ENCODE measurements at places on chromosomes 16 and 17.

GRCh38 chr16:86427433-86427851, 82.9 kb upstream of the FOXF1 start:
- DNase-seq, result no peak

DNA sequence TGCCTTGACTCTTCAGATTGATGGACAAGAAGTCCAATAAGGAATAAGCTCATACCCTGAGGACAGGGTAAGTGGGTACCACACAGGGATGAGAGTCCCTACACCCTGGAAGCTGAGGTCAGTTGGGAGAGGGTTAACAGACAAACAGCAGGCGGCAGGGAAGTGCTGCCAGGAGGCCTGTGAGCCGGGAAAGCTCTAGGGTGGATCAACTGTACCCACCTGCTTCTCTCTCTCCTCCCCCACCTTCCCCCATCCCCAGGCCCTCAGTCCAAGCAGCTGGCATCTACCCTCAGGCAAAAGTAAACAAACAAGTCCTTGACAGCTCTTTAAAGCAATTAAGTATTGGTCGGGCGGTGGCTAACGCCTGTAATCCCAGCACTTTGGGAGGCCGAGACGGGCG, 20.7 kb upstream of the MYLK3 start:
- no peak for DNase-seq

DNA sequence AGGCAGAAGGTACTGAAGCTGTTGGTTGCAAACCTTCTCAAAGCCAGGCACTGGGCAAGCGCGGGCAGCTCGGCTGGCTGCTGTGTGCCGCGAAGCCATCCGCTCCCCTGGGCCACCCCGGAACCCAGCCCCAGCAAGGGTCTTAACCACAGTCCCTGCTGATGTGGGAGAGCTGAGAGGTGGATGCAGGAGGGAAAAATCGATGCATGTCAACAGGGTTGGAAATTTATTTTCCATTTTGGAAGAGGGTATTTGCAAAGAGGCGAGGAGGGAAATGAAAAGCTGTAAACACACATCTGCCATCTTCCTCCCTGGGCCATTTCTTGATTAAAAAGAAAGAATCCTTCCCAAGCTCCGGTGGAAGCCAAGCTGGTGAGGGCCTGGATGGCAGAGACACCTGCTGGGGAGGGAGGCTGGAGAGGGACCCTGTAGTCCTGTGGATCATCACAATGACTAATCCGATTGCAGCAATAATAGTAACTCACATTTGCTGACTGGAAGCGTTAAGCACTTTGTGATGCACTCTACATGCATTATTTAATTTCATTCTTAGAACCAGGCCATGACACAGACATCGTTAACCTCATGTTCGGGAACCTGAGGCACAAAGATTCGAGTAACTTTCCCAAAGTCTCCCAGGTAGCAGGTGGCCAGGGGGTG, 13.9 kb upstream of the TBX2 start:
- no peak for DNase-seq

DNA sequence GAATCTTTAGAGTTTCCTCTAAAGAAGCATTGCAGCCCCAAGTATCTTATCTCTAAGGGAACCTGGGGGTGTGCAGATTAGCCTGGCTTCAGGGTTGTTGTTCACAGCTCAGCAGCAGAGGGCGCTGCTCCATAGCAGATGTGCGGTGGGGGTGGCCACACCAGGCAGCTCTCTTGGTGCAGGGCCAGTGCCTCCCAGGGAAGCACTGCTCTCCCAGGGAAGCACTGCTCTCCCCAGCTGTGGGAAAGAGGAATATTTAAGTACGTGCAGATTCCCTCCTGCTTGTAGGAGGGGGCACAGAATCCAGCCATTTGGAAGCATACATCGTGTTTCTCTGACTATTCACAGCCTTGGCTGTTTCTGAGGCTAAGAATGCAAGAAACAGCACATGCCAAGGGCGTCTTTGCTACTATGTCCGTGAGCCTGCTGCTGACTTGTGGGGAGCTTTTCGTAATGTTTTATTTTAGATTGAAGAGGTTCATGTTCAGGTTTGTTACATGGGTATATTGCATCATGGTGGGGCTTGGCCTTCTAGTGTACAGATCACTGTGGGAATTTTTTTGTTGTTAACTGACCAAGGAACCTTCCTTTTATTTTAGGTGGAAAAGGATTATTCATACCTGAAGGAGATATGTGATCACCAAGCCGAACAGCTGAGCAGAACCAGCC, 217.8 kb downstream of the SPECC1 start:
- peak; percentile 67 for DNase-seq

GRCh38 chr16:89024546-89025060, 47.6 kb upstream of the CBFA2T3 start:
- no peak for DNase-seq

GRCh38 chr16:3101018-3101840, 2.1 kb upstream of the ZSCAN10 start:
- no peak for DNase-seq

DNA sequence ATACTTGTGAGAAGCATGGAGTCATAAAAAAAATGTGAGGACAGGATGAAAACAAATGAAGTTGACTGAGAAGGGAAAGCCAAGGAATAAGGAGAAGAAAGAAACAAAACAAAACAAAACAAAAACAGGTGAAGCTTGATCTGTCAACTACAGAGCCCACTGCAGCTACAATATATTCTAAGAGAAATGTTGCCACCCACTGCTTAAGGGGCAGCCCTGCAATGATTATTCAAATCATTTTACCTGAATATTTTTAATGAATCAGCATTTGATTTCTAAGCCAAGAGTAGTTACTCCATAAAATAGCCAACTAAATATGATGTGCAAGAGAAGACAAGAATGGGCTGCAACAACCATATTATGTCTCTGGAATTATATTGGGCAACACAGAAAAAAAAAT, 252.0 kb upstream of the KIF2B start:
- DNase-seq, result no peak

DNA sequence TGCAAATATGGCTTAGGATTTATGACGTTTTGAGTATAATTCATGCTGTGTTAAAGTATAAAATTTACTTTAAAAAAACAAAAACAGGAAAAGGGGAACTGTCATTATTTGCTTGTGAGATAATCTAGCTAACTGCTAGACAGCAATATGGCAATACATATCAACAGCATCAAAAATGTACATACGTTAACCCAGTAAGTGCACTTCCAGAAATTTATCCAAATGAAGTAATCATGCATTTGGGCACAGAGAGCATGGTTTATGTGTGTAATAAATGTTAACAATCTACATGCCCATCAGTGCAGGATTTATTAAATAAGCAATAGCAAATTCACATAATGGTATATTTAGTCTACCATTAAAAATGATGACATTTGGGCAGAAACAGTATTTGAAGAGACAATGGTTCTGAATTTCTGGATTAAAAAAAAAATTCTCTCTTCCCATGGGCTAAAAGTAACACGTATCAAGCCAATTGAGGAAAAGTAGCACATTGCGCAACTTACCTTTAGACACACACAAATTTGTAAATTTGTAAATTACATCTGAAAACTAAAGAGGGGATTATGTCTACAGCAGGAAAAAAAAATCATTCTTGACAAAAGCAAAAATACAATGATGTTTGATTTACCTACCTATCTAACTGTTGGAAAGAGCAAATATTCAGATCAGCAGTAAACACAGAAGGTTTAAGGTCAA, 80.2 kb downstream of the CACNG1 start:
- no peak for DNase-seq

- no peak for DNase-seq
These were observed 209.1 kb upstream of the CCL2 start for GRCh38 chr17:34045990-34046389.

DNA sequence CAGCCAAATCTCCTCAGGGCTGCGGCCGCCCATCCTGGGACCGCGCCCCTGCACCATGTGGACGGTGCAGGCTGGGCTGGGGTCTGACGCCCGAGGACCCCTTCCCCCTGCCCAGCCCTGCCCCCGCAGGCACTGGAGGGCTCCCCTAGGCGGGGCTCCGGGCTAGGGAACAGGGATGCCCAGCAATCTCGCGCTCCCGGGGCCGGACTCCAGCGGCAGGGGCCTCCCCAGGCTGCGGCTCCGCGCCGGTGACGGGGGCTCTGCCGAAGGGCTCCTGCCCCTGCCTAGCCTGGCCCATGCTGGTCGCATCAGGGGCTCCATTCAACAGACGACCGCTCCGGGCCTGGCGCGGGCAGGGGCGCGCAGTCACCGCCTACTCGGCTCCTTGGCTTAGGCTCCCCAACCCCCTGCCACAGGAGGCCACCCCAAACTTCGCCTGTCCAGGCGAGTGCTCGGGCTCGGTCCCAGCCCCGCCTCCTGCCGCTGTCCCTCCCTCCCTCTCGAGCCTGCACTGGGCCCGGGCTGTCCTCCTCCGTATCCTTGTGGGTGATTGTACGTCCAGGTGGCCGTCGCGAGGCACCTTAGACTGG, 27.4 kb upstream of the ADORA2B start:
- no peak for DNase-seq

GRCh38 chr17:82794781-82795482, 43.1 kb downstream of the TBCD start:
- DNase-seq, result no peak

- DNase-seq, result no peak
These were observed 1.0 kb downstream of the FLYWCH2 start for GRCh38 chr16:2884041-2884451.

DNA sequence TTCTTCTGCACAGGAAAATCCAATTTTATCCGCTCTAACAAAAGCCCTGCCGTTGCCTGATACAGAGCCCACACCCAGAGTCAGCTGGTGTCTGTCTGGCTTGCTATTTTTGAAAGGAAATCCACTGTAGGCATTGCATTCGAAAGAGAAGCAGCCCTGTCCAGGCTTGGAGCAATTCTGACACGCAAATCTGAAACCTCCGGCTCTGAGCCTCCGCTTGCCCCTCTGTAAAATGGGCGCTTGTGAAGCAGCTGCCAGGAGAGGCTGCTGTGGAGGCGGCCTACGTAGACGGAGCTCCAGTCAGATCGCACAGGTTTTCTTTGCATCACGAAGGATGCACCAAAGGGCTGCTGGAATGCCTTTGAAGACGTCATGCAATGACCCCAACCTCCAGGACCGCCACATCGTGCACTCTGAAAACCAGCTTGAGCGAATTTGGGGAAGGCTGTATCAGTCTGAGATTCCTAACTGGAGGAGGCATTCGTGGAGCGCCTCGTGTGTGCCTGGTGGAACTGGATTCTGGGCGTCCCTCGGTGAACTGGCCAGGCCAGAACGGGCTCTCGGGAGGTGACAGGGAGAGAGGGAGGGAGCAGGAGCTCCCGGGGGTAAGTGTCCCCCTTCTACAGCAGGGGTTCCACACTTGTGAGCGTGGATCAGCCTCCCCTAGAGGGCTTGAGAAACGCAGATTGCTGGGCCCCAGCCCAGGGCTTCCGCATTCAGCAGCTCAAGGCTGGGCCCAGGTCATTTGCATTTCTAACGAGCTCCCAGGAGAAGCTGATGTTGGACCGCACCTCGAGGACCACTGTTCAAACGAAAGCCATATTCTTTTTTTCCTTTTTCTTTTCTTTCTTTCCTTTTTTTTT, 215.5 kb downstream of the MRTFB start:
- no peak for DNase-seq

DNA sequence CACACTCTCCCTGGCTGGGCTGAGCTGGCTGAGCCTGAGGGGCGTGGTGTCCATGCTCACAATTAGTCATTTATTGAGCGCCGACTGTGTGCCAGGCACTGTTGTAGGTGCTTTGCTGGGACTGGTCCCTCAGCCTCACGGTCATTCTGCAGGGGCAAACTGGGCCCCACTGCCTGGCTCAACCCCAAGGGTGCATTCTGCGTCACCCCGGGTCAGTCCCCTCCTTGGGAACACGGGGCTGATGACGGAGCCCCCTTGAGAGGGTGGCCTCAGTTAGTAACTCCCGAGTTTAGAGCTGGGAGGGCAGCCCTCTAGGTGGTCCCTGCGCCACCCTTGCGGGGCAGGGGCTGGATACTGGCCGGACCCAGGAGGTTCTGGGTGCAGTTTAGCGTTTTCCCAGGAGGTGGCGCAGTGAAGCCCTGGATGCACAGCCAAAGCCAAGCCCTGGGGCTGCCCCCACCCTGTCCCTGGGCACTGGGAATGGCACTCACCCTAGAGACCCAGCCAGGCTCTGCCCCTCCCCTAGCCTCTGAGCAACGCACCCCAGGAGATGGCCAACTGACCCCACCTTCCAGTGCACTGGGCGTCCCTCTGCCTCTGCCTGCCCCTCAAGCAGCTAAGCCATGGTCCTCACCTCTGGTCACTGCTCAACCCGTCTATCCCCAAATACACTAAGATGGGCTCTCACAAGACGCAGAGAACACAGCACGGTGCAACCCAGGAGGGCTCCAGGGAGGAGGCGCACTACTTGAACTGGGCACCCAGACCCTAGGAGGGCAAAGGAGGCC, 243.2 kb upstream of the GSE1 start:
- peak; percentile 64 for DNase-seq

- peak; percentile 45 for DNase-seq
These were observed 13.7 kb downstream of the SYCE1L start for GRCh38 chr16:77212741-77213541.

- no peak for DNase-seq
These were observed 275.1 kb upstream of the MYOCD start for GRCh38 chr17:12390631-12391030.

DNA sequence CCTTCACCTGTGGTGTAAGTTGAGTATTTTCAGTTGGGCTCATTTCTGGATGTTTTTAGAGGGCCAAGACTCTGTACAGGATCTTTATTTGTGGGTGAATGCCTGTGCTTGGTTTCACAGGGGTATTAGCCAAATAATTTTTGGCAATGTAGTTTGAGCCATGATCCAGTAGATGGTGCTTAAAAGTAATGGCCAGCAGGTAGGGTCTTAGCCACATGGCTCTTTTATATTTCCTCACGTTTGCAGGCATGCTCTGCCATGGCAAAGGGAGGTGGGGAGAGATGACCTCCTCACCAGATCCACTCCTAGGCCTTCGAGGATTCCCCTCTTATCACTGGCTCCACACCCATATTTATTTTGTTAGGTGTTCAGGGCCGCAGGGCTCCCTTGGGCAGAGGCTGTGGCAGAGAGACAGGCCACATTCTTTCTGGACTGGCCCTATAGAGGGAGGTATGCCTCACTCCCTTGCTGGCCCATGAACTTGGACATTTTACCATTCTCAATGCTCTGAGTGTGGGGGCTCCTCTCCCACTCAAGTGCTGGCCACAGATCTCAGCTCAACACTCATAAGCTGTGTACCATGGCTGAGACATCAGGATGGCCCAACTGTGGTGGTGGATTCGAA, 417.1 kb downstream of the XYLT1 start:
- DNase-seq, result no peak

DNA sequence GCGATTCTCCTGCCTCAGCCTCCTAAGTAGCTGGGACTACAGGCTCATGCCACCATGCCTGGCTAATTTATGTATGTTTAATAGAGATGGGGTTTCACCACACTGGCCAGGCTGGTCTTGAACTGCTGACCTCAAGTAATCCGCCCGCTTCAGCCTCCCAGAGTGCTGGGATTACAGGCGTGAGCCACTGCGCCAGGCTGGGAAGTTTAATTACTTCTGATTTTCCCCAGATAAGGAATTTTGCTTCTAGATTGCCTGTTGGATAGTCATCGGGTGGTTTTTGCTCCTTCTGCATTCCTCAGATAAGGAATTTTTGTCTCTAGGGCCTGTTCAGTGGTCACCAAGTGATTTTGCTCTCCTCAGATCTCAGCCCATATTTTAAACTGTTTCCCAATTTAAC, 112.5 kb downstream of the MAP2K4 start:
- DNase-seq, result no peak
